ENCODE measurements at places on chromosomes 2 and 18. TPM values are rescaled to one million over a fixed set of nuclear protein-coding genes. Genes with fewer than 3 reads are reported as not detected.

Gene KHK
- total RNA-seq = 2.5 TPM

DNA sequence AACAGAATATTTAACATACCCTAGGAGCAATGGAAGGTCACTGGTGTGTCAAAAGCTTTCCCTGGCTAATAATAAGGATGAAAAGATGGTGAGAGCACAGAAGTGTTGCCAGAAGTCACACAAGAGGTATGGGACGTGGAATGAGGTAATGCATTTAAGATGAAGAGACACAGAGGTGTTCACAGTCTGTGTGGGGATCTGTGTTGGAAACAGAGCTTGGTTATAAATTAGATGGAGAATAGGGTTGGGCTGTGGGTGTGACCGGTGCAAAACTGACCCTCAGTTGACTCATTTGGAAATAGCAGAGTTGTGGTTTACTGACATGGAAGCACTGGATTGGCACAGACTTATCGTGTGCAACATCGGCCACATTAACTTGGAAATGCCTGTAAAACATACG is 372.5 kb downstream of the SATB2 start:
- no peak for DNase-seq

DNA sequence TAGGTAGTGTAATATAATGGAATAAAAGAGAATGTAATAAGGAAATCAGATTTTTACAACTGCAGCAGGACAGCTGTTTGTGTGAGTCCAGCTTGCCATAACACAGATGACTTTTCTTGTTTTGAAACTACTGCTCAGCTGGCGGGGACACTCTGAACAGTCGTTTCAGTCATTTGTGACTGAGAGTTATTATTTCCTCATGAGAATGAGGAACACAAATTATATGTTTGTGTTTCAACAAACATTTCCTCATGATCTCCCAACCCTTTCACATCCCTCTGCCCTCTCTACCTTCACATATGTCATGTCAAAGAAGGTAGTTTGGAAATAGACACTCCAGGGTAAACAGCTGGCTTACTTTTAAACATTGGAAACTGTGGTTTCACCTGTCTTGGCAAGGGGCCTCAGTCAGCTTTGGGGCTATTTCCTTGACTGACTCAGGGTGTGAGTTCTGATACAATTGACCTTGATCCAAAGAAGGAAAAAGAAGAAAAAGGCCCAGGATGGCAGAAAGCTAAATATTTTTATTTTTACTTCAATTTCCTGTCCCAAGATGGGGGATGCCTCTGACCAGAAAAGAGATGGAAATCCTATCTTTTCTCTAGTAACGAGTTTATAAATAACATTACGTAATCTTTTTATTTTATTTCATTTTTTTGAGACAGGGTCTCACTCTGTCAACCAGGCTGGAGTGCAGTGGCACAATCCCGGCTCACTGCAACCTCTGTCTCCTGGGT is 593 bp downstream of the SP140L start:
- no peak for DNase-seq

Gene VWC2L
- total RNA-seq = not detected

DNA sequence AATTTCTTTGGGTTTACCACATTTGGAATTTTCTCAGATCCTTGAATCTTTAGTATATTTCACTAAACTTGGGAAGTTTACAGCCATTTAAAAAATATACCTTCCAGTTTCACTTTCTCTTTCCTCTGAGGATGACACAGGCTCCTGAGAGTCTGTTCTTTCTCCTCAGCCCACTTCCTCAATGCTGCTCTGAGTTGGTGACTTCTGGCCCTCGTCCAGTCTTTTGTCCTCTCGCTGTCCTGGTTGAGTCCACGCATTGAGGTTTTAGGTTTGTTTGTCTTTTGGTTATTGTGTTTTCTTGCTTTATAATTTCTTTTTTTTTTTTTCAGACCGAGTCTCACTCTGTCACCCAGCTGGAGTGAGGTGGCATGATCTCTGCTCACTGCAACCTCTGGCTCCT is 40.7 kb upstream of the GALR1 start:
- DNase-seq = no peak

- DNase-seq = no peak
These were observed 42.7 kb upstream of the ACTR3 start for GRCh38 chr2:113847144-113847543.

DNA sequence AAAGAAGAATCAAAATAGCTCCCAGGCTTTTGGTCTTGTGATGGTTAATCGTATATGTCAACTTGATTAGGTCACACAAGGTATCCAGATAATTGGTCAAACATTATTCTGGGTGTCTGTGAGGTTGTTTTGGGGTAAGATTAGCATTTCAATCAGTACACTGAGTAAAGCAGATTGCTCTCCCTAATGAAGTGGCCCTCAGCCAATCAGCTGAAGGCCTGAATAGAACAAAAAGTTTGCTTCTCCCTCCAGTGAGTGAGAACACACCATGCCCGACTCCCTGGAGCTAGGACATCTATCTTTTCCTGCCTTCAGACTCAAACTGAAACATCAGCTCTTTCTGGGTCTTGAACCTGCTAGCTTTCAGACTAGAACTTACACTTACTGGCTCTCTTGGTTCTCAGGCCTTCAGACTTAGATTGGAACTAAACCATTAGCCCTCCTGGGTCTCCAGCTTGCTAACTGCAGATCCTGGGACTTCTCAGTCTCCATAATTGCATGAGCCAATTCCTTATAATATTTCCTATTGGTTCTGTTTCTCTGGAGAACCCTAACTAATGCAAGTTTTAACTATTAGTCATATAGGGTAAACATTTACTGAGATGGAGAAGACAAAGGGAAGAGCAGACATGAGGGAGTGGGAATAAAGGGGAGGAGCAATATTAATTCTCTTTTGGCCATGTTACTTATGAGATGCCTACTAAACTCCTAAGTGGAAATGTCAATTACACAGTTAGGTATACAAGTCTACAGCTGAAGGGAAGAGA is 25.5 kb downstream of the LNPK start:
- no peak for DNase-seq

DNA sequence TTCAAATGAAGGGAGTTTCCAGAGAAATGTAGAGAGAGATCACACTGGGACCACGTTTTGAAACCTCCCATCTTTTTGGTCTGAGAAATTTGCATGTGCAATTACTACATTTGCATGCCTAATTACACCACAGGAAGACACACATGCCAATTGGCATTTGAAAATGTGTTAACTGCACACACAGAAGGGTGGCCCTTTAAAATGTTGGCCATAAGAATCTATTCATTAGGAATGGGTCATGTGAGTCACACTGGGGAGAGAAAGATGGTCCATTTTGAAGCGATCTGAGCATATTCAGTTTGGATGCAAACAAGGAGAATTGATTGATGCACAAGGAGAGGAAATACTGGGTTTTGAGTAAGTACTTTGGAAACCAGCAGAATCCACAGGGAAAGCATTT is 1407.1 kb upstream of the ACVR2A start:
- DNase-seq = no peak

DNA sequence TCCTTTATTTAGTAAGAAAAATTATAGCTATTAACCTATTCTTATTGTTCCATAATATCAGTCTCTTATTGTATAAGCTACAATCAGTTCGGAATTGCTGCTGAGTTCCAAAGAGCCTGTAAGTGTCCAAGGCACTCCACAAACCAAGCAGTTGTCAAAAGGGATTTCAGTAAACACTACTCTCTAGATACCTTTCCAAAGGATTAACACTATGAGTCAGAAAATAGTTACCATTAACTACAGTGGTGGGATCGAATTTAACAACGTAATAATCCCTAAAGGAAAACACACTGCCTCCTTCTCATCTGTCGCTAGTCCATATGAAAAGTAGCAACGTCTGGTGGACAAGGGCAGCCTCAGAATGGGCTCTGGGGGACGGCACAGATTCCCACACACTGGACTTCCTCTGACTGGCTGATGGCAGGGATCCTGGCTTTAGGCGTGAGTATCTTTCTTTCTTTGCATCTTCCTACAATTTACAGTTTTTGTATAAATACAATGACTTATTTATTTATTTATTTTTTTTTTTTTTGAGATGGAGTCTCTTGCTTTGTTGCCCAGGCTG is 8.8 kb downstream of the TGFBRAP1 start:
- no peak for DNase-seq

Gene STK16
- 26.4 TPM for total RNA-seq

Gene LYPD1
- not detected for total RNA-seq

DNA sequence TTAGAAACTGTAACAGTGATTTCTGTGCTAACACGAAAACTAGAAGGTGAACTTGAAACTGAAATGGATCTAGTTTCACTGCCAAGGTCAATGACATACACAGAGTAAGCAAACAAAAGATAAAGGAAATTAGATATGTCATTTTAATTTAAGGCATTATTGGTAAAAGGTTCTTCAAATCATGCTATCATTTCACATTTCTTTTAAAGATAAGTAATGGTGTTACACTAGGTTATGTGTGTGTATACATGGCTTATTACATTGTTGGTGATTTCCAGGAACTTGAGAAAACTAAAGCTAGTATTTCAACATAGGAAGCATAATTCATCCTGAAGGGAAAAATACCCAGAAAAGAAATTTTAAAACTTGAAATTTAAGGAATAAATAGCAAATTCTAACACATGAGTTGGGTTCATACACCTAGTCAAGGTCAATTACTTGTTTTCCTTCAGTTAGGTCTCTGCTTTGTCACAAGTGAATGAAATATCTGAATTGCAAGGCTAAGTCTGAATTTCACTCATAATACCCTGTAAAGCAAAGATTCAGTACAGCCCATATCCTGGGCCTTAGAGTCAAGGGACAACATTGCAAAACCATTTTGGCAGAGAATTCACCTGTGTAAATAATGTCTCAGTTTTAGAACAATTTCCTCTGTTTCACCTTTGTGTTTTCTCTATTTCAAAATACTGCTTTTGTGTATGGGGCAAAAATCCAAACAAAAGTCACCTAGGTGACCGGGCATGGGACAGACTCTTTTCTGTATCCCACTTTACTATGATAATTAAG is 141.6 kb downstream of the SRBD1 start:
- DNase-seq = no peak

DNA sequence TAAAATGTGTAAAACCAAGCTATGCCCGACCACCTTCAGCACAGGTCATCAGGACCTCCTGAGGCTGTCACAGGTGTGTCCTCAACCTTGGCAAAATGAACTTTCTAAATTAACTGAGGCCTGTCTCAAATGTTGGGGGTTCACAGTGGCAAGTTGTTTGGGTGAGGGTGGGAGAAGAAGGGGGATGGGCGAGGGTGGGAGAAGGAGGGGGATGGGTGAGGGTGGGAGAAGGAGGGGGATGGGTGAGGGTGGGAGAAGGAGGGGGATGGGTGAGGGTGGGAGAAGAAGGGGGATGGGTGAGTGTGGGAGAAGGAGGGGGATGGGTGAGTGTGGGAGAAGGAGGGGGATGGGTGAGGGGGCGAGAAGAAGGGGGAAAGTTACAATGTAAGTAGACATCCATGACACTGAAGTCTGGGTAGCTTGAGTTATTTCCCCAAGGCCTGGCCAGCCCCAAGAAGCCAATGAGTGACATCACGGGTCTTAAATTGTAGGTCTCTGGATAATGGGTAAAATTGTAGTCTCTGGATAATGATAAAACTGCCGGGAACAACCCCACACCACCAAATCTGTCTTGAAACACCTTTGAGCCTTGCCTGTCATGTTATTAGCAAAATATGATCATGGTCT is 56.3 kb downstream of the TIMM21 start:
- DNase-seq = no peak
